ENCODE measurements at places on chromosomes 2 and 18.

- H3K36me3 ChIP-seq, result no peaks in the 10 kb centered on the region
- peaks cover 7% of the 10 kb centered on the region for H3K27me3 ChIP-seq
- H3K4me1 ChIP-seq, result no peaks in the 10 kb centered on the region
Observed at GRCh38 chr18:43420950-43421349, 143.7 kb upstream of the SYT4 start.

GRCh38 chr2:178279142-178279541 is 84.8 kb downstream of the OSBPL6 start:
- no peaks in the 10 kb centered on the region for H3K27me3 ChIP-seq
- H3K4me1 ChIP-seq, result no peaks in the 10 kb centered on the region
- DNase-seq, result no peak
- H3K36me3 ChIP-seq, result no peaks in the 10 kb centered on the region
- no peak overlapping the region for H3K27ac ChIP-seq

DNA sequence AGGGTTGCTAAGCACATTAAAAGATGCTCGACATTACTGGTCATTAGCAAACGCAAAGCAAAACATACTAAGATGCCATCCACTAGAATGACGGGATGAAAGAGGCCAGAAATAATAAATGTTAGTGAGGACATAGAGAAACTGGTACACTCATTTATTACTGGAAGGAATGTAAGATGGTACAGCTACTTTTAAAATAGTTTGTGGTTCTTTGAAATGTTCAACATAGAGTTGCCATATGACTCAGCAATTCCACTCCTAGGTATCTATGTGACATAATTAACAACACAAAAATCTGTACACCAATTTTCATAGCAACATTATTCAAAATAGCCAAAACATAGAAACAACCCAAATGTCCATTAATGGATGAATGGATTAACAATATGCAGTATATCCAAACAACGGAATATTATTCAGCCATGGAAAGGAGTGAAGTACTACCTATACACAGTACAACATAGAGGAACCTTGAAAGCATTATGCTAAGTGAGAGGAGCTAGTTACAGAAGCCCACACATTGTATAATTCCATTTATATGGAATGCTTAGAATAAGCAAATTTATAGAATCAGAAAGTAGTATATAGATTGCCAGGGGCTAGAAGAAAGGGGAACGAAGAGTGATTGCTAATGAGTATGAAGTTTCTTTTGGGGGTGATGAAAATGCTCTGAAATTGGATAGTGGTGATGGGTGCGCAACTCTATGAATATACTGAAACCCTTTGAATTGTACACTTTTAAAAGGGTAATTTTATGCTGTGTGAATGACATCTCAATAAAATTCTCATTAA is 61.9 kb upstream of the IL1R1 start:
- DNase-seq, result no peak
- no peak overlapping the region for H3K27ac ChIP-seq
- peaks cover 15% of the 10 kb centered on the region for H3K4me1 ChIP-seq
- H3K4me3 ChIP-seq, result no peak overlapping the region

DNA sequence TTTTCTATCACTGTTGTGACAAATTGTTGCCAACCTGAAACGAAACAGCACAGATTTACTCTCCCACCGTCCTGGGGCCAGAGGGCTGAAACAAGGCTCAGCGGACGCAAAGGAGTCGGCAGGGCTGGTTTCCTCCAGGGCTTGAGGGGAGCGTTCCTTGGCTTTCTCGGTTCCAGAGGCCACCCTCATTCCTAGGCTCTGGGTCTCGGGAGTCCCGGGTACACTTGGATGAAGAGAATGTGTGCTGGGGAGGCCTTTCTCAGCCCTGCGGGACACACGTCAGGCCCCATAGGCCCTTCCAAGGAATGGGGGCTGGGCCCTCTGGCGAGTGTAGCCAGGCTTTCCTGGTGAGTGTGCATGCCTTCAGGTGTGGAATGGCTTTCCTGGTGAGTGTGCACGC is 287.3 kb upstream of the HS6ST1 start:
- no peak for DNase-seq
- H3K4me1 ChIP-seq, result no peaks in the 10 kb centered on the region
- H3K27me3 ChIP-seq, result no peaks in the 10 kb centered on the region

DNA sequence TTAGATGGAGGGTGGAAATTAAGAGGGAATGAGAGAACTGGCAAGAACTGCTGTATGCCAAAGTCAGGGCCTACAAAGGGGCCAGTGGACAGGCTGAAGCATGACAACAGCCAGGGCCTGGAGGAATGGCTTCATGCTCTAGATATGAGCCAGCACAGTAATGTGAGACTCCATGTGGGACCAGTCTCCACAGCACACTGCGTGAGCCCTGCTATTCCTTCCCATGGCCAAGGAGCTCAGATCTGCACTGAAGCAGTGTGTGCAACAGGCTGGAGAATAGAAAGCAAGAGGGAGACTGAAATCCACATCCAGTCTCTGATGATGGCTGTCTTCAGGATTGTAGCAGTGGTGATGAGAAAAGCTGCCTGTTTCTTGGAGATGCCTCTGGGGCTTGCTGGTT is 162.8 kb downstream of the TPGS2 start:
- no peak overlapping the region for H3K4me3 ChIP-seq
- no peaks in the 10 kb centered on the region for H3K36me3 ChIP-seq
- no peak overlapping the region for H3K27ac ChIP-seq
- H3K4me1 ChIP-seq, result peaks cover 14% of the 10 kb centered on the region
- no peak for DNase-seq

DNA sequence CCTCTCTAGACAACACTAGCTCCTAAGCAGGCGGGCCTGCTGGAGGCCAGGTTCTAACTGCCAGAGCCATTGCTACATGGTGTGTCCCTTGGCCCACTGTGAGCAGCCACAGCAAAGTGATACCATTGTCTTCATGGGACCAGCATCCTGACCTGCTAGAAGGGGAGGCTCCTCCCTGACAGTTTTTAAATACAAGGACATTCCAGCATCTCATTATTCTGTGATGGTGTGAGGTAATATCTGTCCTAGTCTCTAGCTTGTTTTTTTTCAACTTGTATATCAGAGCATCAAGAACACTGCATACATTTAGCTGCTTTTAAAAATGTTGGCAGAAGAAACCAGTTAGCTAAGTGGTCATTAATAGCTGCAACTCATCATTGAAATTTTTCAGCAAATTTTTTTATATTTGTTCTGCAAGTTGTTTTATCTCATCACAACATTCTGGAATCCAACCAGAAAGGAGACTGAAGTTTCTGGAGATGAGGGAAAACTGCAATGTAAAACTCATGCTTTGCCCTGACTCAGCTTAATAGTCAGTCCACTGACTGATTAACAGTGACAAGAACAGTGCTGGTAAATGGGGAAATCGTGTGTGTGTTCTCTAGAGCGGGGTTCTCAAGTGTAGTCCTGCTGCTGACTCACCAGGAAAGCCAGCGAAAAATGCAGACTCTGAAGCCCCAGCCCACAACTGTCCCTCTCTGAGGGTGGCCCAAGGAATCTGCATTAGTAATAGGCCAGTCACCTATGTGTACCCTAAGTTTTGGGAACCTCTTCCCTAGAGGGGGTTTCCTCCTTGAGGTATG is 17.8 kb downstream of the MAPRE3 start:
- no peak overlapping the region for H3K27ac ChIP-seq
- peaks cover 3% of the 10 kb centered on the region for H3K4me1 ChIP-seq
- no peak for DNase-seq
- no peak overlapping the region for H3K4me3 ChIP-seq
- no peaks in the 10 kb centered on the region for H3K36me3 ChIP-seq

DNA sequence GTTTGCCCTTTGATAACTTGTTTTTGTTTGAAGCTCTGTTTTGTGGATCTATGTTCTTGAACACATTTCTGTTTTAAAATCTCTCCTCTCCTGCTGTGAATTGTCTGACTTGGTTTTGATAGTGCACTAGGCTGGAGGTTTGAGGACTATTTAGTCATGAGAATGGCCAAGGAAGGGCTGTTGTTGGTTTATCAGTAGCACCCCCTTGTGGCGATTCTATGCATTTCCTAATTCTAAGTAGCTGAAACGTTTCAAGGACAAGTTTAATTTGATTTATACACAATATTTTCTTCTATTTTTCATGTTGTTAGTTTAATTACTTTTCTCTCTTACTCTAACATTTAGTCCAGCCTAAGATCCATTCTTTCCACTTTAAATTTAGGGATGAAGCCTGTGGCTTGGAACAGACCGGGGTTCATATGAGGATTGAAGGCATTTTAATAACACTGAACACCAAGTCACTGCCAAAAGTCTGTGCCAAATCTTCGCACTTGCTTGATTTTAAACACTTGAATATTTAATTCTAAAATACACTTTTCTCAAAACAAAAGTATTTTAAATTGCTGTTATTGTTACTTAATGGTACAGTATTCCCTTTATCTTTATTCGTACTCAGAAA is 166.0 kb downstream of the SOCS6 start:
- H3K27me3 ChIP-seq, result no peaks in the 10 kb centered on the region
- H3K27ac ChIP-seq, result no peak overlapping the region
- H3K4me1 ChIP-seq, result no peaks in the 10 kb centered on the region
- DNase-seq, result peak; percentile 16
- H3K4me3 ChIP-seq, result no peak overlapping the region

- DNase-seq, result no peak
- peaks cover 70% of the 10 kb centered on the region for H3K4me1 ChIP-seq
- no peak overlapping the region for H3K27ac ChIP-seq
- no peaks in the 10 kb centered on the region for H3K36me3 ChIP-seq
- H3K4me3 ChIP-seq, result no peak overlapping the region
Observed at GRCh38 chr2:28271919-28272250, 120.8 kb upstream of the FOSL2 start.

DNA sequence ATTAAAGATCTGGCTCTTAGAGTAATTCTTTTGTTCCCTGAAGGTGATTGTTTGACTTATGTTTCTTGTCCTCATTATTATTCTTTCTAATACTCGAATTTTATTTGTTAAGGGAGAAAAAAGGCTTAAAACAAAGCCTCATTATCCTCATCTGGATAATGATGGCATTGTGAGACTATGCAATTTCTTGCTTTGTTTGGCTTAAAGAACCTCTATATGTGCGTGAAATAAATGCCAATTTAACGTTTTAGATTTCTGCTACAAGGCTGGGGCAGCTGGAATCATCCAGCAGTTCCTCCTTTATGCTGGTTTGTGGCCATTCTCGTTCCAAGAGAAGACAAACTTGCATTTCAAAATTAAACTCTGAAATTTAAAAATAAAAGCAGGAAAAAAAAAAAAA is 4.9 kb upstream of the DPYSL5 start:
- H3K4me3 ChIP-seq, result no peak overlapping the region
- no peaks in the 10 kb centered on the region for H3K36me3 ChIP-seq
- H3K27ac ChIP-seq, result no peak overlapping the region
- H3K4me1 ChIP-seq, result peaks cover 8% of the 10 kb centered on the region
- H3K27me3 ChIP-seq, result peaks cover 53% of the 10 kb centered on the region

DNA sequence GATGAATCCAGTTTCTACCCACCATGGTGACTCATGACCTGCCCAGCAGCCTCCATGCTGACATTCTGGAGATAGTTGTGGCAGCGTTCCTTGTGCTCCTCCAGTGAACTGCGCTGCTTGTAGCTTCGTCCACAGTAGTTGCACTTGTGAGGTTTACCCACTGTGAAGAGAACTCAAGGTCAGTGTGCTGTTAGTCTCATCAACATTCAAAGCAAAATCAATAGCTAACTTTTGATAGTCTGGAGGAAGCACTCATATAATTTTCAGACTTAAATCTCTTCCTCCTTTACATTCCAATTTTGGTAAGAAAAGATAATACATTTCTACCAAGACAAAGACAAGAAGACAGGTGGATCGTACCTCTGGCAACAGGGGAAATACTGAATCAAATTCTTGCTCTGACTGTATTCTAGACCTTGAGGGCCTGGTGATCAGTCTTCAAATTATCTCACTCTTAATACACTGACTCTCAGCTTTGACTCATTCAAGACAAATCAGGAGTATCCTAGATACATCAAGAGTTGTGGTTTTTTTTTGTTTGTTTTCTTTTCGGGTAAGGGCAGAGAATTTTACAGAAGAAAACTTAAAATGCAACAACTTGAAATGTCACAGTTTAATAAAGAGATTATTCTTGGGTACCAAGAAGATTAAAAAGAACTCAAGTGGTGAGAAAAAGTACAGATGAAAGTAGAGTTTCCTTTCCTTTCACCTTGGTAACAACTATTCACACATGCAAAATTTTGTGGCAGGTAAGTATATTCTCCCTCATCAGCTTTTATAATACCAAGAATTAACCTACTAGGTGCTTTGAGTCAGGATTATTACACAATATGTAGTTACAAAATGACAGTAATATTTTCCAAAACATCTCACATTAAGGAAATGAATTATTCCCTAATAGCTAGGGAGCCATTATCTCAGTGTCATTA is 129.2 kb downstream of the IKZF2 start:
- no peaks in the 10 kb centered on the region for H3K27me3 ChIP-seq
- no peaks in the 10 kb centered on the region for H3K36me3 ChIP-seq
- H3K4me1 ChIP-seq, result no peaks in the 10 kb centered on the region
- no peak overlapping the region for H3K4me3 ChIP-seq
- DNase-seq, result no peak

DNA sequence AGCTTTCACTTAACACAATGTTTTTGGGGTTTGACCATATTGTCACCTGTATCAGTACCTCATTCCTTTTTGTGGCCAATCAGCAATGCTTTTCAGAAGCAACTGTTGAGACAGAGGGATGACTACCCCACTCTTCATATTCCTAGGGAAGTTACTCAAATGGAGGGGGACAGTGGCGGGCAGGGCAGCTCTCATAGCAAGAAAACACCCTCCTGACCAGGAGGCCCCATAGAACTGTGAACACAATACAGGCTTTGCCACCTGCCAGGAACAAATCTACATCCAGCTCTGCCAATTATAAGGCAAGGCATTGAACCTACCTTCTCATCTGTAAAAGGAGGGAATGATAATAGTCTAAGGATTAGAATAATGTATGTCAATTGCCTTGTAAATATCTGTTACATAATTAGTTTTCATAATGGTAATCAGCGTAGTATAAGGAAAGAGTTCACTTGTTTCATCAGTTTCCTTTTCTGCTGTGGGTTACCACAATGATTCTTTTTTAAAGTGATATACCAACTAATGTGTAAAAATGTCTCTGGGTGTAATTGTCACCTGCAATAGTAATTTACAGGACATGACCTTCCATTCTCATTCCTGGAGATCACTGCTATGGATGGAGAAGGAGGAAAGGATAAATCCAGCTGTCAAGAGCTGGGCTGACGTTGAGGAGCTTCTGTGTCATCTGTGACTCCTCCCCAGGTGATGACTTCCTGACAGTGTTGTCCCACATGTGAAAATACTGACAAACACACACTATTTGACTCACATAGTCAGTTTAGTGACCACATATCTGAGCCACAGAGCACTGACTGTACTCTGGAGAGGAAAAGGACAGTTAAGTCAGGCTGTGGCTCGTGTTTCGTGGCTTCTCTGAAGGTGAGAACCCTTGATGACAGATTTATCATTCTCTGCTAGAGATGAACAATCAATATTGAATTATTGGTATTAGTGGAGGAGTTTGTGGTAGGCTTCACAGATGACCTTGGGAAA is 13.5 kb downstream of the ALPK2 start:
- H3K27me3 ChIP-seq, result no peaks in the 10 kb centered on the region
- no peaks in the 10 kb centered on the region for H3K36me3 ChIP-seq
- no peak overlapping the region for H3K4me3 ChIP-seq
- peak overlapping the region; percentile 23 for H3K27ac ChIP-seq
- peaks cover 34% of the 10 kb centered on the region for H3K4me1 ChIP-seq

Measured in heart left ventricle (tissue), 16 donors.